Osteoblast (primary cell): ENCODE measurements at places on chromosomes 2 and 18.

- DNase-seq, result no peak
Observed at GRCh38 chr18:4270016-4270415, 185.1 kb downstream of the DLGAP1 start.

GRCh38 chr2:180349809-180350208, 342.7 kb upstream of the CWC22 start:
- no peak for DNase-seq

DNA sequence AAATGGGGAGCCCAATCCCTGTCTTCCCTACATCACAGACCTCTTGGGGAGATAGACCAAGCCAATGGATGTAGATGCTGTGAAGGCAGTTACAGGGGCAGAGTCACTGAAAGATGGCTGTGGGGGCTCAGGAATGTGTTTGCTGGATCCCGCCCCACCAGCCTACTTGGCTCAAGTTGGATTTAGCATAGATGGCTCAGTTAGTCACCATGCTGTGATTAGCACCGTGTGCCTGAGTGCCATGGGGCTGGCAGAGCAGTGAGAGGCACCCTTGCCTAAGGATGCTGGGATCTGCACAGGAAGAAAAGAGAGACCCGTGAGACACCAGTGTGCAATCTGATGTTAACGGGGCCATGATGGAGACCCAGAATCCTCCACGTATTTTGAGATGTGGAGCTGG, 228.3 kb downstream of the DYSF start:
- no peak for DNase-seq

- DNase-seq, result no peak
Observed at GRCh38 chr2:135836596-135837270, at the start of gene LCT. LCT (minus strand) TSS chr2:135837184; CDS start chr2:135837169, 15 bp downstream.

DNA sequence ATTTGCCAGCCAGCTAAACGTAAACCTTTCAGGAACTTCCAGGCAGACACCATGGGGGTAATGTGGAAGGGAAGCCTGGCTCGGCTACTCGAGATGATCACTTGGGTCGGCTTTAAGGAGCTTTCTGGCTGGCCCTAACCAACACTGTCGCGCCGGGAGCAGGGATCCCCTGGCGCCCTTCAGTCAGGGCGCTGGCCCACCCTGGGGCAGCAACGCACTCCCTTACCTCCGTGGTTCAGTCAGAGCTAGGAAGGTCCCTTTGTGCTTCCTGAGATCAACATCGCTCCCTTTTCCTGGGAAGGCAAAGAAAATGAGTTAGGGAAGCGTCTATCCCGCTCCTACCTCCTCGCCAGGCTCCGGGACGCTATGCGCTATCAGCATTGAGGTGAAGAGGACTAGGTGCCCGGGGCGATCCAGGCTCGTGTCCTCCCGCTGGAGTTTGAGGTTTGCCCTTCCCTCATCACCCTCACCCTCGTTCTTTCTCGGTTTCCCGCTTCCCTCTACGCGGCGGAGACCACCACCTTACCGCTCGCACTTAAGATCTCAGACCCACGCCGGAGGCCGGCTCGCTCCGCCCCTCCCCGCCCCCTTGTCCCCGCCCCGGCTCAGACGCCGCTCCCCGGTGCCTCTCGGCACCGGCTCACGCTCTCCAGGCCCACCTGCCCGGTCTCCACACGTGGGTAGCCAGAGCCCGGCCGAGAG, 449 bp upstream of the ATRAID start:
- peak; percentile 94 for DNase-seq
